Large intestine (tissue), 12 donors: ENCODE measurements at places on chromosomes 1 and 21. TPM values are rescaled to one million over a fixed set of nuclear protein-coding genes. Genes with fewer than 3 reads are reported as not detected.

DNA sequence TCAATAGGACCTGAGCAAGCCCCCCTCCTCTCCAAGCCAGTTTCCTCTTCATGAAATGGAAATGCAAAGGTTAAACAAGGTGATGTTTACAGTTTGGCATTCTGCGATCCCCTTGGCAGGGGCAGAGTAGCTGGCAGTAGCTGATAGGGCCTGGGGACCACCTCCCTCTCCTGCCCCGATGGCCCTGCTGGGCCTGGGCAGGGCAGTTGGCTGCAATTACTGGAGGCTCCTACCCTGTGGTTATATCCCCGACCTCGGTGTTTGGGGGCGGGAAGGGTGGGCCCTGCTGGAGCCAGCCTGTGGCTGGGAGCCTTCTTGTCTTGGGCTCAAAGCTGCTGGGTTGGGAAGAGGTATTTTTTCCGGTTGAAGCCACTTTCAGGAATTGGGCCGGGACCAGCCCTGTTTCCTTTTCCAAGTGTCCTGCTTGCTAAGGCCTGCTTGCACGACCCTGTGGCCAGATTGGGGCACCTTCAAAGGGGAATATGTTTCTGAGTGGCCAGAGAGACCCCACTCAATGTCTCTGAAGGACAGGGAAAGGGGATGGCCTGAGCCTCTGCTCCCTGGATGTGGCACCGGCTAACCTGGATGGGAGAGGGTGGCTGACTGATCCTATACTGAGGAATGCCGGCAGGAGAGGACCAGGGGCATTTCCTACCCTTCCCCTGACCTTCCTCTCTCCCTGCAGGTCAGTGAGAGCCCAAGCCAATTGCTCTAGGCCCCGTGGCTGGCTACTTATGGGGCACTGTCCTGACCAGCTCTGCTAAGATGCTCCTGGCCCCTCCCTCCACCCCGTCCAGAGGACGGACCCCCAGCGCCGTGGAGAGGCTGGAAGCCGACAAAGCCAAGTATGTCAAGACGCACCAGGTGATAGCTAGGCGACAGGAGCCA is 1.9 kb downstream of the FAM110D start:
- DNase-seq = no peak

DNA sequence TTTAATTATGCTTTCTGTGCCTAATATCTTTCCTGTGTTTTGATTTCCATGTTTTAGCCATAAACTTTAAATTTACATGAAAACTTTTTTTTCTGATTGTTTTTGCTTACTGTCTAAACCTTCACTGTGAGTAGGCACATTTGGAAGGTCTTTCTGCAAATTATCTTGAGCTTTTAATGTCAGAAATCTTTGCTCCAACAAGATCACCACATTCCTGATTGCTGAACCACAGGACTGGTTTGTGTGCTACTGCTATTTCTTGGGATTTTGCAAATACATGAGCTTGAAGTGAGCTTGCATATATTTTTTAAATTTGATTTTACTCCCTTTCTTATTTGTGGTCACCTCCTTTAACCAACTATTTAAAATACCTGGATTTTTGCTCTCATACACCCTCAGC is 61.3 kb downstream of the PTBP2 start:
- DNase-seq = no peak

OR2L3 gene
- polyA plus RNA-seq = not detected

- DNase-seq = peak; percentile 86
Measured at GRCh38 chr1:54490361-54491248, 57.4 kb upstream of the ACOT11 start.

HSPB7 gene
- polyA plus RNA-seq = 13.2 TPM
